CD4-positive, alpha-beta T cell treated with Interleukin-2 at 100 ng/mL for 4 hours (primary cell): ENCODE measurements at places on chromosomes 12 and 14.

GRCh38 chr14:21868442-21869046, 194.9 kb upstream of the OR4E1 start:
- DNase-seq, result peak; percentile 86

DNA sequence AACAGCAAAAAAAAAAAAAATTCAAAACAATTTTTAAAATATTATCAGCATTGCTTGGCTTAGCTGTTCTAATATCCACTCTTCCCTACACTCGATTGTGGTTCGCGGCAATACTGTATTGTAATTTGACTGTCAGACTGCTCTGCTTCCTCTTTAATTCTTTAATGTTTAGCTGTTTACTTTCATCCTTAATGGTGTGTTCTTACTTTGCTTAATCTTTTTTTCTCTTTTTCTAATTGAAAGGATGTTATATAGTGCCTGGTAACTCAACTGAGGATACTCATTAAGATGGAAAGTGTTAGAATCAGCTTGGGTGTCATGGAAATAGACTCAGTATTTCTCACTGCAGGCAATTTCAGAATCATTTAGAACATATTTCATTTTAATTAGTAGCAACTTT, 2.0 kb downstream of the ANO4 start:
- no peak for DNase-seq

DNA sequence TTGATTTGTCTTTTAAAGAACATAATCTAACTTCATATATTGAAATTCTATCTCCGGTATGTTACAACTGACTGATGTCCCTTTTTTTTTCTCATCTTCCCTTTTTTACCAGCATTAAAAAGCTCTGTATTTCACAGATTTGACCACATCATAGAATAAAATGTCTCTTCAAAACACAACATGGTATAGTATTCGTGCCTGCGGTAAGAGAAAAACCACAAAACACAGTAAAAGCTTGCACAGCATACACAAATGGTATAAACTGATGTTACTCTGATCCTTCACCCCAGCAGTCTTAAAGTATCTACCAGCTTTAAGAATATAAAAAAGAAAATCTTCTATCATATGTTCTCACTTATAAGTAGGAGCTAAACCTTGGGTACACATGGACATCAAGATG, 83.4 kb downstream of the HECTD1 start:
- peak; percentile 67 for DNase-seq

DNA sequence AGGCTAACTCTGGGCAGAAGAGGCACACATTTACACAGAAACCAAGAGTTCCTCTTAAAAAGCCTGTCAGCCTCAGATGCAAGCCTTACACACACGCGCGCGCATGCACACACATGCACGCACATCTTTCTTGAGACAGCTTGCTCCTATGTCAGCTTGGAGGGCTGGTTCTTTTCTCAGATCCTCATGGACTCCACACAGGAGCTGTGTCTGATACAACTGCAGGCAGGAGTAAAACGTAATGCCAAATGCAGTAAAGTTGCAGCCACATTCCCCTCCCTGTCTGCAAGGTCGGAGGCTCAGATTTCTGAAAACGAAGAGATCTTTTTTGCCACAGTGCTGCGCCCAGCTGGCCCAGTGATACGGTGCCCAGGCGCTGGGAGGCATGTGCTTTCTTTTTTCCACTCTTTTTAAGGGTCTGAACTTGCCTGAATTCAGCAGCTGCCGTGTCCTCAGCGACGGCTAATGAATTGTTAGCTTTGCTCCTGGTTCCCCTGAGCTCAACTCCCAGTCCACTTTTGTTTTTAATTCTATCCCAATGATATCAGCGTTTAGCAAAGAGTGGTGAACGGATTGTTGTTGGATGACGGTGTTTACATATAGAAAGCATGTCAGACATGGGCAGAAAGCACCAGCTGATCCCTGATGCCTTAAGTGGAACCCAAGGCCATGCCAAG, 72.9 kb upstream of the FOXN3 start:
- DNase-seq, result no peak

DNA sequence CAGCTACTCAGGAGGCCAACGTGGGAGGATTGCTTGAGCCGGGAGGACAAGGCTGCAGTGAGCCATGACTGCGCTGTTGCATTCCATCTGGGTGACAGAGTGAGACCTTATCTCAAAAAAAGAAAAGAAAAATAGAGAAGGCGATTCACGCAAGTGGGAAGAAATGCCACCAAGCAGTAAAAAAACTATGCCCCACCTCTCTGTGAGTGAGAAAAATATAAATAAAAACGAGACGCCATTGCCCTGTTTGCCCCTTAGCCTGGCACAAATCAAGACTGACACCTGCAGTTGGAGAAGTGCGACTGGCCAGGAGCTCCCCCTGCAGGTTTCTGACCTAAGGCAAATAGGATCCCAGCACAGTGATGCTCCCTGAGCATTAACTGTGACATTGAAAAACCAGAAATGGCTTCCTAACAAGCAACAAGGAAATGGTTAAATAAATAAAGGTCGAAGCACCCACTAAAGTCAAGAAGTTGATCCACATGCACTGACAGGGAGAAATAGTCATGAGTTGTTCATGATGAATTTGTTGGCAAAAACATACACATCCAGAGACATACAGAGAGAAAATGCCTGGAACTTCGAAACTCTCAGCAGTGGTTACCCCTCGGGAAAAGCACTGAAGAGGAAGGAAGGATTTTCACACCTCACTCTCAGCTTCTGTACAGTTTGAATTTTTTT, 21.1 kb downstream of the GSC start:
- DNase-seq, result no peak

- DNase-seq, result no peak
Measured at GRCh38 chr14:90093942-90094595, 32.3 kb downstream of the KCNK13 start.

- DNase-seq, result no peak
Measured at GRCh38 chr12:91478500-91478899, 295.9 kb upstream of the DCN start.

DNA sequence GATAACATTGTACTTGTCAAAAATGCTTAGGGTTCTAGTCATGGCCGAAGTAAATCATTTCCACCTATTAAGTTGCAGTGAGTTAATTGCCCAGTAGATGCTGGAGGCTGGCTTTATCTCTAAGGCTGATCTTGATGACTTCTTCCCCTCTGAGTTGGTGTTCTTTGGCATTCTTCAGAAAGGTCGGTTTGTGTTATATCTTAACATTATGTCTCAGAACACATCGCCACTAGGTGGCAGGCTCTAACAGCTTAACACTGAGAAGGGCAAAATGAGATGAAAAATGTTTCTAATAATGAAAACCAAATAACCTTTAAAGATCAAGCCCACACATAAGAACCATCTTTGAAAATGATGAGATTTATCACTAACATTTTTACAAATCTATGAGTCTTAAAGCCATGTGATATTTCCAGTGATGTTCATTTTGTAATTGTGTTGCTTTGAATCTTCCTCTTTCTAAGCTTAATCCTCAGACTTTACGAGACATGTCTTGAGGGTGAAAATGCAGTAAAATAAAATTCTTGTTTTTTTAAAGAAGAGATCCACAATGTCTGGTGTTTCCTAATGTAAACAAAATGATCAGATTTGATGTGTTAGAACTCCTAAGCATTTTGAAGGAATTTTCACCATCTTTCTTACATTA, 28.6 kb downstream of the SUDS3 start:
- peak; percentile 52 for DNase-seq

DNA sequence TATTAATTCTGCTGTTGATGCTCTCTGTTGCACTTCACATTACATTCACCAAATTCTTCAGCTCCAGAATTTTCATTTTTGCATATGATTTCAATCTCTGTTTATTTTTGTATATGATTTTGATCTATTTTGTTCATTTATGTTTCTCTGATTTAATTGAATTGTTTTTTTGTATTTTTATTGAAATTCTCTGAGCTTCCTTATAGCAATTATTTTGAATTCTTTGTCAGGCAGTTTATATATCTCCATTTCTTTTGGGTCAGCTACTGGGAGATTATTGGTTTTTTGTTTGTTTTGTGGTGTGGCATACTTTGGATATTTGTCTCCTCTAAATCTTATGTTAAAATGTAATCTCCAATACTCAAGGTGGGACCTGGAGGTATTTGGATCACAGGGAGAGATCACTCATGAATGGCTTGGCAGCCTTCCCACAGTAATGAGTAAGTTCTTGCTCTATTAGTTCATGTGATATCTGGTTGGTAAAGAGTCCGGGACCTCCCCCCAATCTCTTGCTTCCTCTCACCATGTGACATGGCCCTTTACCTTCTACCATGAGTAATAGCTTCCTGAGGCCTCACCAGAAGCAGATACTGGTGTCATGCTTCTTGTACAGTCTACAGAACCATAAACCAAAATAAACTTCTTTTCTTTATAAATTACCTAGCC, 8.7 kb upstream of the TCL1A start:
- no peak for DNase-seq

GRCh38 chr12:52148464-52149181, 43.2 kb downstream of the KRT80 start:
- no peak for DNase-seq

GRCh38 chr12:121750507-121750955, 38.0 kb downstream of the TMEM120B start:
- DNase-seq, result peak; percentile 19

DNA sequence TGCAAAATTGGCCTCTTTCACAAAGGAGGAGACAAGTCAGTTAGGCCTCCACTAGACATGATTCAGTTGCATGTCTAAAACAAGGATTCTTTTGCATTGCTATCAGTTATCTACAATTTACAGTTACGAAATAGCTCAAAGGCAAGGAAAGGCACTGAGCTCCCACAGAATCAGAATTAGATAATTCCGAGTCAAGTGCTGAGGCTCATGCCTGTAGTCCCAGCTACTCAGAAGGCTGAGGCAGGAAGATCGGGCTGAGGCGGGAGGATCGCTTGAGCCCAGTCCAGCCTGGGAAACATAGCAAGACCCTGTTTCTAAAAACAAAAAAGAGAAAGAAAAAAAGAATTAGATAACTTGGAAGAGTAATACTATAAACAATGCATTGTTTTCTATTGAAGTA, 12.3 kb upstream of the RTRAF start:
- no peak for DNase-seq

DNA sequence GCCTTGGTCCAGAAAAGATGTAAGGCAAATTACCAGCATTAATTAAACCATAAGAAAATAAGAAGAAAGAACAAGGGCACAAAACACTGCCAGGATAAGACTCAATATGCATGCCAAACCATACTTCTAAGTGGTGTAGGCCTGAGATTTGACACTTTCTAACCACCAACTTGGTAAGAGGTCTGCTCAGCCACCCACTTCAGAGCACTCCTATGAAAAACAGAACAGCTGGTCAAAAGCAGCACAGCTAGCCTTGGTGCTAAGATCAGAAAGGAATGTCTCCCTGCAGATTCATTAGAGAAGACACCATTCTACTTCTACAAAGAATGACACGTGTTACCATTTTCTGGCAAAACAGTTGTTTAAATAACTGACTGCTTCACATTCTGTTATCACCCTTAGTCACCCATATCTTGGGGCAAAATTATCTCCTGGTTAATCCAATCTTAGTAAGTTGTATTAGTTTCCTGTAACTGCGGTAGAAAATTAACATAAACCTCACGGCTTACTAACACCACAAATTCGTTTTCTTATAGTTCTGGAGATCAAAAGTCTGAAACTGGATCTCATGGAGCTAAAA, 13.2 kb downstream of the RPS6KA5 start:
- DNase-seq, result peak; percentile 15

- DNase-seq, result no peak
Measured at GRCh38 chr12:30700216-30700900, 4.7 kb upstream of the IPO8 start.

GRCh38 chr14:68685419-68686204, 107.3 kb downstream of the ZFP36L1 start:
- peak; percentile 93 for DNase-seq

GRCh38 chr14:84272290-84272721, 1257.6 kb upstream of the FLRT2 start:
- no peak for DNase-seq

DNA sequence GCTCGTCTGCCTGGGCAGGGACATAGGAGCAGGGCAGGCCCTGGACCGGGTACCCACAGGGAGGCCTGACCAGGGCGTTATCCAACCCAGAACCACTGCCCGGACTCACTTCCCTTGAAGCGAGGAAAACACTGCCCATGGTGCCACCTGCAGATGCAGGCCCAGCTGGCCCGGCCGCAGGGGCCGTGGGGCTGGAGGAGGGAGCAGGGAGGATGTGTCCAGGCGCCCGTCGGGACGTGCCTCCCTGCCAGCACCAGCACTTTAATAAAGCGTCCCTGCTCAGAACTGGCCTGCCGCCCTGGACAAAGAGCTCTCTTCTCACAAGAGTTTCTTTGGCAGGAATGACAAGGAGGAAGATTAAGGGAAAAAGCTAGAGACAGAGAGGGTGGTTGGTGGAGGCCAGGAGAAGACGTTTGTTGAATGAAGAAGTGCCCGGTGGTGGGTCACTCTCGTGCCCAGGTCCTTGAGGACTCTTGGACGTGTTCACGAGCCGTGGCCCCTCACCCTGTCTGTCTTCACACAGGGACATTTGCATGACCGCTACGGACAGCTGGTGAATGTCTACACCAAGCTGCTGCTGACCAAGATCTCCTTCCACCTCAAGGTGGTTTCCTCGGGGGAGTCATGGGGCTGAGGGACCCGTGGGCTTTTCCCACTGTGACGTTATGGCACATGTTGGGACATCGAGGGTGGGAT, 14.2 kb downstream of the HIP1R start:
- DNase-seq, result no peak

DNA sequence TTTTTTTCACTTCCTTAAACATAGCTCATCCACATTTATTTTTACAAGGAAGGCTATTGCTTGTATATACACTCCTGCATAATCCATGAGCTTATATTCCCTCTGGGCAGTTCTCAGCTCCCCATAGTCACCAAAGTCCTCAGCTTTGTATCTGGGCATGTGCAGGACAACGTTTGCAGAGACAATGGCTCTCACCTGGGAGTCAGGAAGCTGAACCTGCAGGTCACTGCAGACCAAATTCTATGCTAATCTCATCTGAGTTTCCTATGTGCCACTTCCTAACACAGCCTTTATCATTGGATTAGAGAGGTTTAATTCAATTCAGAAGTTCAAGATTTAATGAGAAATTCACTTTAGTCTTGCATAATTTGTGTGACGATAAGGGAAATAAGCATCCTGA, 131.5 kb downstream of the KCNK10 start:
- no peak for DNase-seq

DNA sequence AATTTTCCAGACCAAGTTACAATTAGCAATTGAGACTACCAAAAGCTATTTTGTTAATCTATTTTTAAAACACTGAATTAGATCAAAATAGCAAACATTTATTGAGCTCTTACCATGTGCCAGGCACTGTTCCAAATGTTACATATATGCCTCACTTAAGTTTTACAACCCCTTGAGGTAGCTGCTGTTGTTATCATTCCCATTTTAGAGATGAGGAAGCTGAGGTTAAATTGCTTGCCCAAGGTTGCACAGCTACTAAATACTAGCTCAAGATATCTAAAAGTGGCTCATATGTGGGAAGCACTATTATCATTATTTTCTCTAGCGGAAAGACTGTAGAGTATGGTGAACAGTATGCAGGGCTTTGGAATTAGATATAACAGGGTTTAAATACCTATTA, 19.5 kb upstream of the NAP1L1 start:
- no peak for DNase-seq

DNA sequence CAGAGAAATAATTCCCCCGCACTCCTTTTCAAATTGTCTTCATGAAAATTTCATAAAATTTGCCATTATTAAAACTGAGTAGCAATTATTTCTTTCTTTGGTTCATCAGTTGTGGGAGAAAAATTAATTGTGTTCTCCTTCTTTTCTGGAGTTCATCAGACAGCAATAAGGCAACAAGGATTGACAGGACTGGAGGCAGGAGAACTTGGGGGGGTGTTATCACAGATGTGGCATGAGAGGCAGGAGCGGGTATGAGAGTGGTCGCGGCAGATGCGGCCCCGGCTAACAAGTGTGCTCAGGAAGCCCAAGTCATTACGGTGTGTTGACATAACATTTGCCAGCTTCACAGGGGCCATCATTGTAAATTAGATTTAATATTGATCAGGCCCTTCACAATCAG, 306.6 kb upstream of the TMPO start:
- DNase-seq, result no peak
